GM10248 (cell line): ENCODE measurements at places on chromosomes 2 and 18.

GRCh38 chr18:70417847-70418246 is 129.0 kb downstream of the SOCS6 start:
- DNase-seq, result no peak

- no peak for DNase-seq
Measured at GRCh38 chr18:33665641-33666040, 87.6 kb downstream of the ASXL3 start.

DNA sequence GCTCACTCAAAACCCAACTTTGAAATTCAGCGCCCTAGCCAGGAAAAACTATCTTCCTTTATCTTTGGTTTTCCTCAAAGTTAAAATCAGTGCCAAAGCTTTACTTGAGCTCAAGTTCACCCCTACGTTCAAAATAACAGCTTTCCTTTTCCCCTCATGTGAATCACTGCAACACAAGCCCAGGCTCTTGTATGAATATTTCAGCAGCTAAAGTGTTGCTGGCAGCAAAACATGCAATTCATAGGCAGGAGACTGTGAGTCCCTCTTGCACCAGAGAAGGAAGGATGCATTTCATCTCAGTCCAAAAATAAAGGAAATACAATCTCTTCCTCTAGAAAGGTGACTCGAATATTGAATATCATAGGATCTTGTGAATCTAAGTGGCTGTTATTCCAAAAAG is 461.3 kb upstream of the SOX11 start:
- DNase-seq, result no peak

DNA sequence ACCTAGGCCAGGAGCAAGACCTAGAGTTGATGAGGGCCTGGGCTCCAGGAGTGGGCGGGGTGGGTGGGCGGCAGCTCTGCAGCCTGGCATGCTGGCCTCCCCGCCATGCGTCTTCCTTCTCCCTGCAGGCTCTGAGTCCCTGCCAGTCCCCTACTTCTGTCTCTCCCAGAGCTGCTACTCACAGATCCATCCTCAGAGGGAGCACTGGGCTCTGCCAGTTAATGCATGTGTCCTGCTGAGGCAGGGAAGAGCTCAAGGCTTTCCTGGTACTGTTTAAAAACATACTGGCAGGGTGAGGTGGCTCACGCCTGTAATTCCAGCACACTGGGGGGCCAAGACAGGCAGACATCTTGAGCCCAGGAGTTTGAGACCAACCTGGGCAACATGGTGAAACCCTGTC is 38.7 kb upstream of the EDAR start:
- DNase-seq, result no peak

- DNase-seq, result no peak
Measured at GRCh38 chr2:226705965-226706364, 93.7 kb downstream of the IRS1 start.
